Gastroesophageal sphincter (tissue), 4 donors: ENCODE measurements at places on chromosomes 6 and 20.

GRCh38 chr6:147741389-147741788 lies 232.9 kb downstream of the SAMD5 start:
- no peak for ATAC-seq

- peak; percentile 82 for ATAC-seq
Measured at GRCh38 chr6:82144007-82144851, 103.3 kb downstream of the IBTK start.

DNA sequence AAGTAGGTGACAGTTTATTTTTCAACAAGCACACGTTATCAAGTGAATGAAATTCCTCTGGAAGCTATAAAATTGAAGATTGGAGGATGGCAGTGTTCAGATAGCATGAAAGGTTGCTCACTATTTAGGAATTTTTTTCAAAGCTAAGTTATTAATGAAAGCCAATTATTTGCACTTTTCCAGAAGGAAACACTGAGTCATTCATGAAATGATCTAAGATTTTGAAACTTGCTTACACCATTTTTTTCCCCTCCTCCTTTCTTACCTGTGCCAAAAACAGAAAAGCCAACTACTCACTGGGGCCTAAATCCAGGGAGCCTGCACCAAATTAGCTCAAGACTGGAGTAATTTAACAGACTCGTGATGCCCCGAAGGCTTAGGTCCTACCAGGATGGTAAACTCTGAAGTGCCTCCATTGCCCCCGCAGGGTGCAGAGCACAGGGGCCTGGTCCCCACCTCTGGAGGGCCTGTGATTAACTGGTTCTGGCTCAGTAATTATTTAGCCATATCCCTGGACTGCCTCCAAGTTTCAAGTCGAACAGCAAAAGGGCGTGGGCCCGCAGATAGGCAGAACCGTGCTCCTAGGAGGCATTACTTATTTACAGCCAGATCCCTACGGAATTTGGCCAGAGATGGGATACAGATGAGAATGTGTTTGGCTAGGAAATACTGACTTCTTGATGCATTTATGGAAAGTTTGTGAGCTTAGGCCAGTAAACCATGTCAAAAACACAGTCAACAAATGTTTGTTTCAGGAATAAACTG lies 28.0 kb upstream of the ZNF217 start:
- peak; percentile 88 for ATAC-seq

DNA sequence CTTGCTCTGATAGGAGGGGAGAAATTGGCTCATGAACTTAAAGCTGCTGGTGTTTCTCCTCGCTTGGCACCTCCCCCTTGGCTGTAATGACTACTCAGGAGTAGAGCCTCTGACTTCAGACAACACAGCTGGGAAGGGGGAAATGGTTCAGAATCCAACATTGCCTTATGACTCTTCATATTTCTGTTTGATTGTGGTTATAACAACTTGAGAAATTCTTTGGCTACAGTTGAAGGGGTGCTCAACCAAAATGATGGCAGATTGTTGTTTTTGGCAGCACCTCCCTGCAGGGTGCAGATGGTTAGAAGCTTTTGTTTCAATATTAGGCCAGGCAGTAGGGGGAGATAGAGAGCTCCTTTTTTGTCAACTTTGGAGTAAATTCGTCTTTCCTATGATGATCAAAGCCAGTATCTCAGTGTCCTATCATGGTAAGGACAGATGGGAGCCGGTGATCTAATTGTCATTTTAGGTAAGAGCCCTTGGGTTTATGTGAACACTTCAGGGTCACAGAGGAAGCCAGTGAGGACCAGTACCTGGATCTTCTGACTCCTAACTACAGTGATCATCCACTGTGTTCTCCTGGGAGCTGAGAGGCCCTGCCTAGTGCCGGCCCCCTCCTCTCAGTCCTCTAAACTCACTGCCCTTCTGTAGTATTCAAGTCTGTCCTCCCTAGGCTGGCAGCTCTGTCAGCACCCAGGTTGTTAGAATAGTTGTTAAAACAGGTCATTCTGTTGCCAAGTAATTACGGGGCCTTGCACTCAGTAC lies 39.9 kb downstream of the RPRD1B start:
- ATAC-seq = peak; percentile 89

GRCh38 chr6:111552958-111553357 lies 52.7 kb downstream of the TRAF3IP2 start:
- no peak for ATAC-seq

DNA sequence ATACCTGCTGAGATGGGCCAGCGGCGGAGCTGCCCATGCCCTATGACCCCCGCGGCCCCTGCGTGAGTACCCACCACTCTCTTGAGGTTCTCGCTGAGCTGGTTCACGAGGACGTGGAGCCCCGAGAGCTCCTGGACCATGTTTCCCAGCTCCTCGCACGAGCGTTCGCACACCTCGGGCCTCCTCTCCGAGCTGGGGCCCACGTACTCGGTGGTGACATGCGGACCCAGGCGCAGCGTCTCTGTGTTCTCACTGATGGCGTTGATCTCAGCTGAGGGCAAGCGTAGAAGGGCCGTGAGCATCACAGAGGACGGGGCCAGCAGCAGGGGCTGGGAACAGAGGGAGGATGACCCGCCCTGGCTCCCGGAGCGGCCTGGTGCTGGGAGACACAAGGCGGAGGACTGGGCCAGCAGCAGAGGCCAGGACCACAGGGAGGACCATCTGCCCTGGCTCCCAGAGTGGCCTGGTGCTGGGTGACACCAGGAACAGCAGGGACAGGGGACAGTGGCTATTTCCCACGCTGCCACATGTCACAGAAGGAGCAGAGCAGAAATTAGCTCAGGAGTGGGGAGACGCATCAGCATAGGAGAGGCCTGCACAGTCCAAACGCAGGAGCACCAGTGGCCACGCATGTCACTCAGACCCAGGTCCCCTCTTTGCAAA lies 11.8 kb downstream of the THBS2 start:
- ATAC-seq = no peak

GRCh38 chr20:49480236-49480635 lies 2.2 kb downstream of the KCNB1 start:
- ATAC-seq = no peak

DNA sequence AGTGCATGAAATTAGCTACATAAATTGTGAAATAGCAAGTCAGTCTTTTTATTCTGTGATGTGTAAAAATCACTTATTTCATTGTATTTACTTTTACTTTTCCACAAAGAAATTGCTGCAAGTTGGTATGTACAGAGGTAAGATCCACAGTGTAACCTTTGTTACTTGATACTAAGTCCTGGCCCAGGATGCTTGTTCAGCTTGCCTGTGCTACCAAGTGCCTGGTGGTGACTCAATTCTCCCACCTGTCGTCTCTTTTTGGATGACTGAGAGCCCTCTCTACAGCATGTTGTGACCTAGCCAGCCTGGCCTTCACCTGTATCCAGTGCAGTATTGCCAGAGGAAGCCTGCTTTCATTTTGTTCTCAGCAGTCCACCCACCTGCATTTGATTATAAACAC lies 54.9 kb downstream of the ANKRD6 start:
- no peak for ATAC-seq

GRCh38 chr6:20408851-20409250 lies 7.2 kb downstream of the E2F3 start:
- ATAC-seq = no peak

GRCh38 chr6:132161283-132161682 lies 210.1 kb upstream of the CCN2 start:
- ATAC-seq = peak; percentile 31

DNA sequence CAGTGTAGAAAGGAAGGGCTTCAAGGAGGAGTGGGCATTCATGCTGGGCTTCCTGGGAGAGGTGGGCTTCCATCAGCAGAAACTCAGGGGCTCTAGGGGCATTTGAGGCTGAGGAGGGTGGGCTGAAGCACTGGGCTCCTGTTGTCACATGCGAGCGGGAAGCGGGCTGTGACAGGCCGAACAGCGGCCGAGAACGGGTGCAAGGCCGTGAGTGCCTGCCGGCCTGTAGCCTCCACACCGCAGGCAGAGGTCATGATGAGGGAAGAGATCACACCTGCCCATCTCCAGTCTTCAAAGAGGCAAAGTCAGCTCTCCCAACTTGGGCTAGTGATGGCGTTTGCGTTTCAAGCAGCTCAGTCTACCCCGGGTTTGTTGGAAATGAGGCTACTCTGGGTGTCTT lies 880 bp downstream of the TTLL2 start:
- ATAC-seq = no peak

DNA sequence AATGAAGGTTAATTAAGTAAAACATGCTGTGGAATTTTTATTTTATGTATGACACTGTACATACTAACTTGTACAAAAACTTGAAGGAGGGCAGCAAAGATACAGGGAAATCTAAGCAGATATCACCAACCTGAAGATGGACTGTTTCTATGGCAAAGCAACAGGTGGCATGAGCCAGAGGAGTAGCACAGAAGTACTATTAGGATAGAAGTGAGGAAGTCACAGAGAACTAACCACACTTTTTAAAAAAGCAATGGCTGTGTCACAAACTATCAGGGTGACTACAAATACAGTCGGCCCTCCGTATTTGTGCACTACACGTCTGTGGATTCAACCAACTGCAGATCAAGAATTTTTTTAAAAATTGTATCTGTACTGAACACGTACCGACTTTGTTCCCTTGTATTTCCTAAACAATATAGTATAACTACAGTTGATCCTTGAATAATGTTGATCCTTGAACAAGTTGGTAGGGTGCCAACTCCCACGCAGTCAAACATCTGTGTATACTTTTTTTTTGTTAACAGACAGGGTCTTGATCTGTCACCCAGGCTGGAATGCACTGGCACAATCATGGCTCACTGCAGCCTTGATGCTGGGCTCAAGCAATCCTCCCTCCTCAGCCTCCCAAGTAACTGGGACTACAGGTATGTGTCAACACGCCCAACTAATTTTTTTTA lies 61.0 kb downstream of the NUDT3 start:
- ATAC-seq = no peak

DNA sequence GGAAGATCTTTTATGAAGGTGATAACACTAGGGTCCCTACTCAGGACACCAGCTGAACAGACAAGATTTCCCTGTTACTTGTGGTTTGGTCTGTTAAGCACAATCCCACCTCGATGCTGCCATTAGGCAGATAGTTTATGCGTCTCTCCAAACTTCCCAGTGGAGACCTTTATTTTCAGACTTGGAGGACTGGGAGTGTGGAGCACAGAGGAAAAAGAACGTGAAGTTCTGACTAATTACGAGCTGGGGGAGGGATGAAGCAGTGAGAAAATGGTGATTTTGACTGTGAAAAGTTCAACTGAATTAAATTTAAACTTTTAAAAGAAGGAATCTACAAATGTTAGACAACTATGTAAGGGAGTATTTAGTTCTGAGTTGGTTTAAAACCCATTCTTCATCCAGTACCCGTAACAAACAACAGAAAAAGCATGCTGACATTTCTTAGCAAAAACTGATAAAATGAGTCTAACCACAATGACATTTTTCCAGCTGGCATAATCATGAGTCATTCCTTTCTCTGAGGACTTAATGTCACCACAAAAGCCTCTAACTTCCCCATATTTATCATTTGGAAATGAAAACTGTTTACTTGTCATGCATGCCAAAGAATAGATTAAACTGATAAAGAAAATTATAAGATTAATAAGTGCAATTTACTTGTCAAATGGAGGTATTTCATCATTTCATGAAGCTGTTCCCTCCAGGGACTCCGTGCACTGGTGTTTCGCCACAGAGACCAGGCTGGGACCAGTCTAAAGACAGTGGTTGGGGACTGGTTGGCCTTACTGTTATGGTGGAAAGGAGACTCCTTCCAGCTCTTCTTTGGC lies 113.3 kb upstream of the SSTR4 start:
- ATAC-seq = no peak

DNA sequence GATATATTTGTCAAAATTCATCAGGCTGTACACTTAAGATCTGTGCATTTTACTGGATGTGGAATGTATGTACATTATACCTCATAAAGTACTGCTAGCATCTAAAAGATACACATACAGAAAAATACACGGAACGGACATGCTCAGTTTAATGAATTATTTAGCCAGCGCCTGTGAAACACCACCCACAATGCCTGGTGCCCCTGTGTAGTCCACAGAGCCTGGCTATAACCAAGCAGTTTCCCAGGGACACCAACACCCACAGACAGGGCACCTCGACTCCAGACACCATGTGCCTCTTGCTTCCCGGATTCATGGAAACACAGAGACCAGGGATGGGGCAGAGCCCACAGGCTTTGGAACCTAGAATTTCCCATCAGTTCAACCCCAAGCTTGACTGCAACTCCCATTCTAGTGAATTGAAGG lies 17.4 kb upstream of the ARMC12 start:
- ATAC-seq = no peak

- no peak for ATAC-seq
Measured at GRCh38 chr6:150721418-150722266, 122.0 kb downstream of the PLEKHG1 start.

DNA sequence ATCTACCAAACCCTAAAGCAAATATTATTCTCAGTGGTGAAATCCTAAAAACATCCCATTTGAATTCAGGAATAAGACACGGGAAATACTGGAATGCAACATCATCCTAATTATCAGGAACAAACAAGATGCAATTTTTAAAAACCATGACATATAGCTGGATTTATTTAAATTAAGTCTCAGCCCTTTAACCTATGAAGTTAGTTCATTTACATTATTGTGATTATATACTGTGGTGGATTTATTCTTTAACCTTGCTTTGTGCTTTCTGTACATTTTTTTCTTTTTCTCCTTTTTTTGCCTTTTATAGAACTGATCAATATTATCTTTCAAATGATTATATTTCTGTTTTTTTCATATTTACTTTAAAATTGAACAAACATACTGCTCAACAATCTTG lies 59.8 kb upstream of the ARMC2 start:
- no peak for ATAC-seq

DNA sequence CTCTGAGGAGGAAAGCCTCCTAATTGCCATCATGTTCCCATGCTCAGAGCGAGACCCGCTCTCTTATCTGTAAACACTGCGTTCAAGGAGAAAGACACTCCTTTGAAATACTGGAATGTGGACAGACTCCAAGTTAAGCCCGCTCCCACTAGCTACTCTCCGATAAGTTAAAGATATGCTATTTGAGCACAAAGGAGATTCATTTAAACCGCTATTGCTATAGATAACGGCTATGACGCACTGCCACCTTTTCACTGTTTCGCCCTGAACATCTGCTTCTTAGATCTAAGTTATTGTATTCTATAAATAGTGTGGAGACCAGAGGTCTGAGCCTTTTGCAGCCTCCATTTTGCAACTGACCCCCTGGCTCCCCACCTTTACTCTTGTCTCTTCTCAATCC lies 82.3 kb downstream of the GPX5 start:
- no peak for ATAC-seq

- ATAC-seq = no peak
Measured at GRCh38 chr20:10079964-10080363, 45.2 kb downstream of the ANKEF1 start.

- ATAC-seq = no peak
Measured at GRCh38 chr20:58693226-58694006, 816 bp downstream of the NPEPL1 start.
